ELR (cell line): ENCODE measurements at places on chromosomes 5 and 9.

DNA sequence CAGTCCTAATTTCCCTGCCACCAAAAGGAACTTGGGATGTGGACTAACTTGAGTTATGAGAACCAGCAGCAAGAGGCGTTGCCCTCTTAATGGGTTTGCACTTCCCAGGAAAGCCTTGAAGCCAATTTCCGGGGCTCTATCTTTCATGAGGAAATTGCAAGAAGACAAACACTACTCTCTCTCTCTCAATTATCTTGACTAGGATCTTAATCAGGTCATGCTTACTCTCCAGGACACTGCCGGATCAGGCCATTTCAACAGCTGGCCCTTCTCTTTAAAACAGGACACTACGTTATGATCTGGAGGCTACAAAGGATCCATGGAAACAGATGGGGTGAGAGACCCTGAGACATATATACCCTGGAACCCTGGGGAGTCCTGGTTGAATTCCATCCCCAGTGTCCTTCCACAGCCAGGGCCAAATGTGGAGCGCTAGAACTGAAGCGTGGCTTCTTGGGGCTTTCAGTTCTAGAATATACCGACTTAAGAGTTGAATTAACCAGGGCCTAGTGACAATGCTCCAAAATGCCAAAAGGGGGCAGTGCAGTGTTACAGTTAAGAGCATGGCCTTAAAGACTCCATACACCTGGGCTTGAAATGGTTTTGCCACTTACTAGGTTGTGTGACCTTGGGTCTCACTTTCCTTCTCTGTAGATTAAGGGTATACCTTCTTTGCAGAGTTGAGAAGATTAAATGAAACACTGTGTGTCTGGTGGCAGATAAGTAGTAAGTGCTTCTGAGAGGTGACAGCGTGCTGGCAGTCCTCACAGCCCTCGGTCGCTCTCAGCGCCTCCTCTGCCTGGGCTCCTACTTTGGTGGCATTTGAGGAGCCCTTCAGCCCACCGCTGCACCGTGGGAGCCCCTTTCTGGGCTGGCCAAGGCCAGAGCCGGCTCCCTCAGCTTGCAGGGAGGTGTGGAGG lies 21.1 kb downstream of the FAM219A start:
- peak; percentile 81 for DNase-seq

- peak; percentile 80 for DNase-seq
Observed at GRCh38 chr9:12774861-12775678, at the start of gene LURAP1L. Gene LURAP1L, plus strand, starts transcription at chr9:12775020. Its CDS starts 696 bp downstream, at chr9:12775716.

- DNase-seq: no peak
Observed at GRCh38 chr5:45109062-45109461, 300.3 kb downstream of the MRPS30 start.

GRCh38 chr5:57911438-57911837 lies 428.8 kb upstream of the ACTBL2 start:
- no peak for DNase-seq
